ENCODE measurements at places on chromosomes 5 and 9.

GRCh38 chr9:129442803-129443511, 177.9 kb downstream of the C9orf50 start:
- no peak for DNase-seq

DNA sequence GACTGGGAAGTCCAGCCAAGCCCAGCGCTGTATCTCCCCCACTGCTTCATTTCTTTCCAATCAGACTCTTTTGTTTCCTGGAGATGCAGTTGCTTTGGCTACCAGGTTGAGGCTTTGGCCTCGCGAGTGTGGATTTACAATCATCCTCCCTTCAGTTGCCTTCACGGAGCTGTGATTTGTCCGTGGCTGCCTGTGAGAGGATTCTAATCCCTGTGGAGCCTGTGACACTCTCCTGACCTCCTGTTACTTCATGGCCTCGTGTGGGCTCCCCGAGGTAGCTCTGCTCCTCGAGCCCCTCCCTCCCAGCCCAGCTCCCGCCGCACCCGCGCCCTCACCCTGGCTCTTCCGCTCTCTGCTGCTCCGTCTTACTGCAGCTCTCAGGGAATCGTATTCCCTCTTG, 107.2 kb upstream of the STC2 start:
- DNase-seq: no peak

DNA sequence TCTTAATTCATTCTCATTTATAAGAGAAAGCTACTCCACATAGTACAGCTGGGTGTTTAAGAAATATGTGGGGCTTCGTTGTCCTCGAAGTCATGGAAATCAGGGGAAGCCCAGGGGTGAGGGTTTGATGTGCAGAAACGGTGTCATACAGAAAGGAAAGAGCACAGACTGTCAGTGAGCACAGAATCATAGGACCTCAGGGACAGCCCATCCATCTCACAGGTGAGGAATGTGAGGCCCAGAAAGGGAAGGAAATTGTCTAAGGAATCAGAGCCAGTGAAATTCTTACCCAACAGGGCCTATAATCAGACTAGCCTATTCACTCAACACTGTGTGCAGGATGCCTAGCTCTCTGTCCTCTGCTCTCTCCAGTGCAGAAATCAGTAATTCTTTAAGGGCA, 535.6 kb downstream of the SPOCK1 start:
- no peak for DNase-seq

- DNase-seq: no peak
Measured at GRCh38 chr5:62935660-62936059, 357.0 kb downstream of the LRRC70 start.

DNA sequence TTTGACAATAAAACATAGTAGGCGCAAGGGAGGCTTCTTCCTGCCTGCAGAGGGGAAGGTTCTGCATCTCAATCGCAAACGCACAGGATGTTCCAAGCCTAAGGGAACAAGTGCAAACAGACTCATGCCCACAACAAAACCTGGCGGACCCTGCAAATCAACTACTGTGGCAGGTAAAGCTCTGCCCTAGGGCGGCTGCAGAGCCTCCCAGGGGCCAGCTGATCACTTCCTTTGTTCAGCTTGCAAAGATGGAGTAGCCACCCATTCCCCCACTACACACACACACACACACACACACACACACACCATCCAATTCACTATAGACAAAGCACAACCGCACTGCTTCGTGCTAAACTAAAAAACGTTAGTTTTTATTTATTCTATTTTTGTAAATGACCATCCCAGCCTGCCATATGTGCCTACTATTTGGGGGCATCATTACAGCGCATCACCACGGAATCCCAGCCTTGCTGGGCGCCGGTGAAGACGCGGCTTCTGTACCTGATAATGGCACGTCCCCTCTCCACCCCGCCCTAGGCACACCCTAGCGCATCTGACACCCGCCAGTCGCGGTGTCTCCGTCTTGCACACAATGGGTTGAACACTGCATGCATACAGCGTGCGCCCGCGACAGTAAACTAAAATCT, 57.6 kb downstream of the DPYSL3 start:
- DNase-seq: no peak

DNA sequence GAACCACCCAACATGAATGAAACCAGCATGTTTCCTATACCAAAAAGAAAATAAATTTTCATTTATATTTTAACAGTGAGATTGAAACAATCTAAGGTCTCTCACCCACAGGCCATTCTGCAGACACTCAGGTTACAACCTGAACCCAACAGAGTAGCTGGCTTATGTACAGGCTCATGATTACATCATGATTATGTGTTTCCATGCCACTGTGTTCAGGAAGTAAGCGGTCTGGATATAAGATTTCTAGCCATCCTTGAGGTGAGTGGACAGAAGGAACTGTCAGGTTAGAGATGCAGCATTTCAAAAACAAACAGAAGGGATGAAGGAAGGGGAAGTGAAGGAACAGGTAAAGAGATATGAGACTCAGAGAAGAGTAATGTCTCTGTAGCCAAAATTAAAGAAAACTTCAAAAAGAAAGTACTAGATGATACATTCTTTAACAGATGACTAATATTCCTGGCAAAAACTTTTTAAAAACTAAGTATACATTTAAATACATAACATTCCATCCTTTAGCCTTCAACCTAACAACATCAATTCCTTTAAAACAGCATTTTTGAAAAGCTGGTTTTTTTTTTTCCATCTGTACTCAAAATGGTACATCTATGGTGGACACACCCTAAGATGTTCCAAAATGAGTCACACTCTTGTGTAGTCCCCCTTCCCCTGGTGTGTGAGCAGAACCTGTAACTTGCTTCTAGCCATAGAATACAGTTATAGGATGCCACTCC, 119.8 kb downstream of the LPAR1 start:
- DNase-seq: no peak

GRCh38 chr5:116959843-116960242, 385.2 kb upstream of the SEMA6A start:
- DNase-seq: no peak

GRCh38 chr5:129135633-129136032, 41.1 kb downstream of the ISOC1 start:
- peak; percentile 50 for DNase-seq

DNA sequence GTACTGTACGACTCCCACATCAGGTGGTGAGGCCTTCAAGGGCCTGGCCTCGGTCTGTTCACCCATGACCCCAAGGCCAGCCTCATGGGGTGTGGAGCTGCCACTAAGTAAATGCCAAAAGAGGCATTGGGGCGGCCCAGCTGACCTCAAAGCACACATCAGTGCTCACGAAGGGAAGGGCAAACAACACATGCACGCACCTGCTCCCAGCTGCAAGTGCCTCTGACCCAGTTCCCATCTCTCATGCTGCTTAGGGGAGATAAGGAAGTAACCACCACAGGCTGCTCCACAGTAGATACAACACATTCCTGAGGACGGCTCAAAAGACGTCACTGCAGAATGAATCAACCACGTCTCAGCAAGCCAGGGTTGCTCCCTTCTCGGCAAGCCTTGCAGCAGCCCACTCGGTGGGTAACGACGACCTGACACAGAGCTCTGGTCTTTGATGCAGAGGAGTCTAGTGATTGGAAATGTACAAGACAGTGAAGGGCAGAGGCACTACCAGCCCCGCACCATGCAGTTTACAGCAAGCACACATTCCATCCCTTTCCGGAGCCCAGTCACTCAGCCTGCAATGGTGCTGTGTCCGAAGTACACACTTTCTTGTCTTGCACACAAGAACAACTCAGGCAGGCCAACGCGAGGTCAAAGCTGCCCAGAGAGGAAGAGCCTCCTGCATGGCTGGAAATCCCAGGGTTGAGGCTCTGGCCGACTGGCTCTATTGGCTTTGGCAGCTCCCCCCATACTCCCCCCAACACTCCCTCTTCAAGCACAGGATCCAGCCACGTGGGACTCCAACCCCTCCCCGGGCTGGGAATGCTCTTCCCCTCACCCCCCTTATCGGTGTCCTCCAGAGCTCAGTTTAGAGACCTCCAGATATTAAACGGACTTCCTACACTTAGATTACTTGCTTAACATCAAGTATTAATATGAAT, 31.8 kb downstream of the FABP6 start:
- DNase-seq: peak; percentile 97

- no peak for DNase-seq
Measured at GRCh38 chr5:64971513-64971912, 202.8 kb downstream of the CWC27 start.

GRCh38 chr5:113224605-113225065, 210.2 kb downstream of the TSSK1B start:
- DNase-seq: no peak

- DNase-seq: peak; percentile 12
Measured at GRCh38 chr5:33423018-33423630, 17.6 kb upstream of the TARS1 start.

- peak; percentile 64 for DNase-seq
Measured at GRCh38 chr5:73496984-73497457, 1.2 kb upstream of the BTF3 start.

- no peak for DNase-seq
Measured at GRCh38 chr9:37480759-37481158, 5.0 kb upstream of the POLR1E start.

DNA sequence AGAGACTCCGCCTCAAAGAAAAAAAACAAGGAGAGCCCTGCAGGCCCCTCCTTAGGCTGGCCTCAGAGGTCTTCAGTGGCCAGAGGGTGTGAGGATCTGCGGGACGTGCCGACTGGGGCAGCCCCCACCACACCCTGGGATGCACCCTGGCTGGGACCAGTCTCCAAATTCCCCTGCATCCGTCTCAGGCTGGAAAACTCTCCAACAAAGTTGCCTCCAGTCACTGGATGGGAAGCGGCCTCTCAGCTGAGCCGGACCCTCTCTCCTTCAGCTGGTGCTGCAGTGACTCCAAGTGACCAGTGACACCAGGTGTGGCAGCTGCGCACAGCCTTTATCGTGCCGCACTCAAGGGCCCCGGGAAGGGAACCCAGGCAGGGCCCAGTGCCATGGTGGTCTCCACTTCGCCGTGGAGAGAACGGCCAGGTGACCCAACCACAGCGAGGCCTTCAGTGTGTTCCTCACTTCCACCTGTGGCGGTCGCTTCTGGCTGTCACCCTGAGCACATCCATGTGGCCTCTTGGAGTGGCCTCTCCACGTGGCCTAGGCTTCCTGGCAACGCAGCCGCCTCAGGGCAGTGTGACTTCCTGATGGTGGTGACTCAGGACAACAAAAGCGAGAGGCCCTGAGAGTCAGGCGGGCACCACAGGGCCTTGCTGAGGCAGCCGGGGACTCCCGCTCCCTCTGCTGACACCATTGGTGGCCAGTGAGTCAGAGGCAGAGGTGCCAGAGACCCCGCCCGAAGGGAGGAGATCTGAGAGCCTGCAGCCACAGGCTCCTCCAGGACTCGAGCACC, 19.3 kb upstream of the CAMSAP1 start:
- peak; percentile 86 for DNase-seq

GRCh38 chr5:27311544-27311943, 273.2 kb upstream of the CDH9 start:
- DNase-seq: no peak

DNA sequence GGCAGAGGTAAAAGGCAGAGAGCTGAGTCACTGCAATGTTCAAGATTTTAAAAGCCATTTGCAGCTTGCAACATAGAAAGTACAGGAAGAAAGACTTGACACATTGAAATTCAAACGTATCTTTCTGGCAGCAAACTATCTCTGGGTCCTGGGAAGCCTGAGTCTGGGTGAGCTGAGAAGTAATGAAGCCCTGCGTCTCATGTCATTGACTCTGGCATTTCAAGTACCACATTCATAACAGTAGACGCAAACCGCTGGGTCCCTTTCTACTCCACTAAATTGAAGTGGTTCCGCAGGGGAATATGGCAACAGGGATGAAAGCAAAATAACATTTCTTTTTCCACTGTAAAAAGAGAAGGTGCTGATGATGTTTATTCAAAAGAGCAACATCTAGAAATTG, 694.3 kb downstream of the BRINP1 start:
- no peak for DNase-seq
